Cerebellar nuclear complex (tissue), 1 donor: ENCODE measurements at places on chromosomes 16 and 17.

DNA sequence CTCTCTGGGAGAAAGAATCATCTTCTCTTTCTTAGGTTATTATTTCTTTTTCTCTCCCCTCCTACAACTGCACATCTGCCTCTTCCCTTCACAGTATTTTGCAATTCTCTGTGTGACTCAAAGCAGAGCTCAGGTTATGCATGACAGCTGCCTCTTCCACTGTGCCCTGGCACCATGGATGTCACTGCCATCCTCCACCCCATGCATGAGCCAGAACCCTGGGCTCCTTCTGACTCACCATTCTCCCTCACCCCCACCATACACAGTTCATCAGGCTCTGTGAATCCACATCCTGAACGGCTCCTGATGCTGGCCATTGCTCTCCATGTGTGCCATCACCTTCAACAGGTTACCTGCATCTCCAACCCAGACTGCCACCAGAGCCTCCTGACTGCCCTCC lies 23.9 kb downstream of the CA10 start:
- DNase-seq: no peak

- no peak for DNase-seq
Observed at GRCh38 chr16:22265351-22265750, 31.9 kb upstream of the POLR3E start.

DNA sequence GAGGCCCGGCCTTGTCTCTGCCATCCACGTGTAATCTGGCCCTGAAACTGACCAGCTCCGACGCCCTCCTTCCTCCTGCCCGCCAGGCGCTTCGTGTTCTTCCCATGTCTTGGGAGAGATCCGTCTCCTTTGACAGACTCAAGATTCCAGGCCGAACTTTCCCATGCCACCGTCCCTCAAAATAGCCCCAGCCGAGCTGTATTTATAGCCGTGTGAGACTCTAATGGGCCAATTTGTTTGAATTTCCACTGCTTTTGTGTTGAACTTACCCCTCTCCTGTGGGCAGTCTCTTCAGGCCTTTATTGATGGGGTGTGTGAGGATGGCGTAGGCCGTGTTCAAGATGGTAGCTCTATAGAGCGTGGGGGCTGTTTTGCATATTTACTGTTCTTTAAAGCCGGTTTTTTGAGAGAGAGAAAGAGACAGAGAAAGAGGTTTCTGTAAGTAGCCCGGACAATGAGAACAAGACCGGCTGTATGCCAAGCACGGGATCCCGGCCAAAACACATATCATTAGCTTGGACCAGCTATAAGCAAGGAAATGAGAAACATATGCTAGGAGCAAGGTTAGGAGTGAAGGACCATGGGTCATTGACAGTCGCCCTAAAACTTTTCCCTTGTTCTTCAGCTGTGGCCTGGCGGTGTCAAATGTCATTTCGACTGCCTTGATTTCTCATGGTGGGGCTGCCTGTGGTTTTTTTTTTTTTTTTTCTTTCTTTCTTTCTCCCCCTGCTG lies 124.5 kb upstream of the ZFHX3 start:
- no peak for DNase-seq

DNA sequence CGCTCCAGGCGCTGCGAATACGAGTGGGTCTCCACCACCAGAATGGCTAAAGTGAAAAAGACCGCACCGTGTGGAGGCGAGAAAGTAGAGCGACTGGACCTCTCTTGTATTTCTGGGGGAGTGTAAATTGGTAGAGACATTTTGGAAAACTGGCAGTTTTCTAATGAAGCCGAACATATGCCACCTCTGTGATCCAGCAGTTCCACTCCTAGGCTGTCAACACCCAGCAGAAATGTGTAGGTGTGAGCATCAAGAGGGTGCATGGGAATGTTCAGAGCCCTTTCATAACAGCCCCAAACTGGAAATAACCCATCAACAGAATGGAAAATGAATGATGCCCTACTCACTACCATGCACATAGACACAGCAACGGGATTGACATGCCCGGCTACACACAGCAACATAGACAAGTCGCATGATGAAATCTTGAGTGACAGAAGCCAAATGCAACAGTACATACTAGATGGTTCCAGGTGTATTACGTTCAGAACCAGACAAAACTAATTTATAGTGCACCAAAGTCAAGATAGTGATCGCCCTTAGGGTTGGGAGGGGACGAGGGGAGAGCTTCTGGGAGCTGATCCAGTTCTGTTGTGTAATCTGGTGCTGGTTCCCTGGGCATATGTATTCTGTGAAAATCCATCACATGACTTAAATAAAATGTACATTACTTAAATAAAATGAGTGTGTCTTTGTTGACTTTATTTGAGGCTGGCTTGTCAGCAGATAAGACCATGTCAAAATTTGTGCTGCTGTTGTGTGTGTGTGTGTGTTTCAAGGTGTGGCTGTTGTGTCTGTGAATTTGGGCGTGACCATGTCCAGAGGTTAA lies 877 bp upstream of the BCL7C start:
- no peak for DNase-seq

DNA sequence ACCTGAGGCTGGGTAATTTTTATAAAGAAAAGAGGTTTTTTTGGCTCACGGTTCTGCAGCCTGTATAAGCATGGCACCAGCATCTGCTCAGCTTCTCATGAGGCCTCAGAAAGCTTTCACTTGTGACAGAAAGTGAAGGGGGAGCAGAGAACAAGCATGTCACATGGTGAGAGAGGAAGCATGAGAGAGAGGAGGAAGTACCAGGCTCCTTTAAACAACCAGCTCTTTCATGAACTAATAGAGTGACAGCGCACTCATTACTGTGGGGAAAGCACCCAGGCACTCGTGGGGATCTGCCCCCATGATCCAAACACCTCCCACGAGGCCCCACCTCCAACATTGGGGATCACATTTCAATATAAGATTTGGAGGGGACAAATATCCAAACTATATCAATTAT lies 86.8 kb downstream of the USP32 start:
- DNase-seq: no peak

DNA sequence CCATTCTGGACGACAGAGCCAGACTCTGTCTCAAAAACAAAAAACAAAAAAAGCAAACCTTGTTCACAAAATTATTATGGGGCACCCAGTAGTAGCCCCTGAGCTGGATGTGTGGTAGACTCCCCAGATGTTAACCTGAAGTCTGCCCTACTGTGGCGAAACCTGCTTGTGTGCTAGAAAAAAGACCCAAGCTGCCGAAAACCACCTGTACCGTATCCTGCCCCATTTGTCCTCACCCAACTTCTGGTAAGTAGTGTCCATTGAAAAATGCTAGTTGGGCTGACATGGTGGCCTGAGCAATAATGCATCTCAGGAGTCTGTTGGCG lies 9.1 kb downstream of the RMI2 start:
- no peak for DNase-seq

GRCh38 chr17:16906680-16907079 lies 65.2 kb downstream of the TNFRSF13B start:
- DNase-seq: no peak

- no peak for DNase-seq
Observed at GRCh38 chr17:80191192-80191591, 21.4 kb downstream of the CARD14 start.

GRCh38 chr16:64426131-64426666 lies 695.7 kb downstream of the CDH11 start:
- DNase-seq: no peak

DNA sequence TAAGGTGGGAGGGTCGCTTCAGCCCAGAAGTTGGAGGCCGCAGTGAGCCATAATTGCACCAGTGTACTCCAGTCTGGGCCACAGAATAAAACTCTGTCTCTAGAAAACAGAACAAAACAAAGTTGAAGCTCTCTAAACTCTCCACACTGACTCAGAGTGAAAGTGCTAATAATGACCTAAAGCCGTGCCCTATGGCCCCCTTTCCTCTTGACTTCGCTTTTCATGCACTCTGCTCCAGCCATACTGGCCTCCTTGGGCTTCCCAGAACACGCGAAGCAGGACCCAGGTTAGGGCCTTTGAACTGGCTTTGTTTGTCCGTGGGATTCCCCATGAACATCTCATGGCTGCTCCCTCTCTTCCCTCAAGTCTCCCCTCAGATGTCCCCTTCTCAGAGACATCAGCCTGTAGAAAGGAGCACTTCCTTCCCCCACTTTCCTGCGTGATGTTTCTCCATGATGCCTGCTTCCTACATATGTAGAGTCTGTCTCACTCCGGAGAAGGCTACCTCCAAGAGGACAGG lies 18.6 kb upstream of the SPN start:
- no peak for DNase-seq

GRCh38 chr17:46854948-46855347 lies 3.6 kb downstream of the WNT9B start:
- no peak for DNase-seq

DNA sequence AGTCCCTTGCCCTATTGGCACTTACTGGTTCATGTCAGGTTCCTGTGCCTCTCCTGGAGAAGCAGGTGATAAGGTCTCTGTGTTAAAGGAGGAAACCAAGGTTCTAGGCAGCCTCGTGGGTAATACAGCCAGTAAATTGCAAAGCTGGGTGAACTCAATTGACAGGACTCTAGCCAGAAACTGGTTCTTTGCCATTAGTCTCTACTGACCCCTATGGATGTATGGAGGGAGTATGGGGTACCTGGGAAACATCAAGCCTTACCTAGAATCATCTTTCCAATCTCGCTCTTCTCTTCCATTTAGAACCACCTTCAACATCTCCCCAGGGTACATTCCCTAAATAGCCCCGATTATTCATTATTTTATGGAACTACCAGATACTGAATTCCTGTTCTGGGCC lies 169.3 kb downstream of the CDH13 start:
- no peak for DNase-seq

GRCh38 chr17:2801841-2802240 lies 5.6 kb downstream of the RAP1GAP2 start:
- peak; percentile 66 for DNase-seq

GRCh38 chr17:250487-251300 lies 69.2 kb upstream of the DOC2B start:
- DNase-seq: no peak

DNA sequence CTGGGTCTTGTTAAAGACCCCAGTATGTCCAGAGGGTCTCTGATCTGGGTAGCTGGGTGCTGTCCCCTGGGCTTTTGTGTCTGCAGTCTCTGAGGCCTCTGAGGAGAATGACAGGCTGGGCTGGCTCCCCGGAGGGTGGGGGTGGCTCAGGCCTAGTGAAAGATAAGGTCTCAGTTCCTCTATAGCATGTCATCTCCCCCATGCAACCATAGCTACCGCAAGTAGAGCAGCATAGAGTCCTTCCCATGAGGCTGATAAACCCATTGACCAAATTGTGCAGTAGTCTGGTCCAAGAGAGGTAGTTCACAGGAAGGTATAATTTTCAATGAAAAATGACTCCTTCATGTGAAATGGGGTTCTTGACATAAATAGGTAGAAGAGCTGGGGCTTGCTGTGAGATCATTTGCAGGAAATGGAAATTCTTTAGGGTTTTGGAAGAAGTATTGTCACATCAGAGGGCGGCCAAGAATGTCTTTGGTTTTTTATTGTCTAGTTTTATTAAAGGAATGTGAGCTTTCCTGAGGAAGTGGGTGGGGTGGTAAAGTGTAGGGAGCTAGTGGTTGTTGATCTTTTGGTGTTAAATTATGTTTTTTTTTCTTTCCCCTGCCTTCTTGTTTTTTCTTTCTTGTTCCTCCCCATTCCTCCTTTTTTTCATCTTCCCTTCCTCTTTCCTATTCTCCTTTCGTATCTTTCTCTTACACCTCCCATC lies 21.0 kb downstream of the SLC7A6OS start:
- DNase-seq: no peak

GRCh38 chr16:13909872-13910303 lies 10.1 kb upstream of the ERCC4 start:
- no peak for DNase-seq

GRCh38 chr16:71746442-71747046 lies 22.0 kb upstream of the PHLPP2 start:
- no peak for DNase-seq

GRCh38 chr16:25270577-25270976 lies 12.9 kb upstream of the ZKSCAN2 start:
- no peak for DNase-seq

- DNase-seq: no peak
Observed at GRCh38 chr16:81711657-81712319, 67.3 kb upstream of the PLCG2 start.

DNA sequence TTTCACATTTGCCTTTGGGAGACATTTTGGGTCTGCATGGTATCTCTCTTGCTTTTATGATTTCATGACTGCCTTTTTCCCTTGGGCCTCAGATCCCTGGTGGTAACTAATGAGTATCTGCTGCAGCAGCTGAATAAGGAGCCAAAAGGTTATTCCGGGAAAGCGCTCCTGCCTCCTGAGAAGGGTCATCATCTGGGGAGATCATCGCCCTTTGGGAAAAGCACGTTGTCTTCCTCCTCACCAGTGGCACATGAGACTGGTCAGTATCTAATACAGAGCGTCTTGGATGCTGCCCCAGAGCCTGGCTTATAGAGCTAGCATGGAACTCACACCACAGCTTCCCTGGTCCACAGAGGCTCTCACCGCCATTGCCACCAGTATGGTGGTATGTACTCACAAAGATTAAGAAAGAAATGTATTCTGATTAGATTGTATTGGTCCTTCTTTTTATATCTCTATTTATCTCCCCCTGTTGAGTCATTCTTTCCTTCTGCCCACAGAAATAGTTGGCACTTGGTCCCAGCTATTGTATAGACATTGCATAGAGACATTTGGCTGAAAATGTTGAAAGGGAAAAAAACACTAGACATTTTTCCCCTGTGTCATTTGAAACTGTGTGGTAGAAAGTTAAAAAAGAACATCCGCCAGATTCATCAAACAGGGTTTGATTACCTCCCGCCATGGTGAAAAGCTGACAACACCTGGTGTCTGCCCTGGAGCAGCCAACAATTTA lies 8.4 kb downstream of the TPPP3 start:
- DNase-seq: no peak

DNA sequence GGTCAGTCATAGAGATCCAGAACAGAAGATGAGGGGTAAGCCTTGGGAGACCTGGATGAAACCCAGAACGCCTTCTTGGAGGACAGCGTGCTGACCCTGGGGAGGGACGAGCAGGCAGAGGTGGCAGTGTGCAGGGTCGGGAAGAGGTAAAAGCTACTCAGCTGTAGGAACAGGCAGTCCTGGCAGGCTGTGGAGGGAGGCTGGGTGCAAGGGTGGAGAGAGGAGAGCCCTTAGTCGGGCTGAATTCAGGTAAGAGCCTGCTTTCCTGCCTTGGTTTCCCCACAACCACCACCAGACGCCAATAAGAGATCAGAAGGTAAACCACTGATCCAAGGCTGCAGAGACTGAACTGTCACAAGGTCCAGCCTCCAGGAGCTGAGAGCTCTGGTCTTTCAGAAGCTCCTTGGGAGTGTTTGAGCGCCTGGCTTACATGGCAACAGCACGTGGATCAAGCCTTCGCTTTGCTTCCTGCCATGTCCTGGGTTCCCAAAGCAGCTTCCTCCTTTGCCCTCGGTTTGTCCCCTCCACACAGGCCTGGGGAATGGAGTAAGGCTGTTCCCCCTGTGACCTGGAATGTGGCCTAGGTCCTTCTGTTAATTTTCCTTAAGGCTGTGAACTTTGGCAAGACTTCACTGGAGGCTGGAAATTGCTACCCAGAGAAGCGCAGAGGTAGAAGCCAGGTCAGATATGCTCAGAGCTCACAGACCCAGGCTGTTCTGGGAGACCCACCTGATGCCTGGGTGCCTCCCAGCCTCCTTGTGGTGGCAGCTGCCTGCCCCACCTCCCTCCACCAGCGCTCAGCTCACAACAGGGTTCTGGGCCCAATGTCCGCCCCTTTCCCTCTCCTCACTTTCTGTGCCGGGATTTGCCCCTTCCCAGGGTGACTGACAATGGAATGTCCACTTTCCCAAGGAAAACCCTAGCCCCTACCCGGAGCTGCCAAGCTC lies 3.9 kb upstream of the PDK2 start:
- DNase-seq: no peak
